ENCODE measurements at places on chromosomes 5 and 9.

- no peak for DNase-seq
Observed at GRCh38 chr5:3303777-3304176, 291.9 kb upstream of the IRX1 start.

- DNase-seq = no peak
Observed at GRCh38 chr5:177510567-177511053, 984 bp upstream of the DOK3 start.

GRCh38 chr9:125513668-125514413 lies 193.2 kb downstream of the MAPKAP1 start:
- DNase-seq = no peak

DNA sequence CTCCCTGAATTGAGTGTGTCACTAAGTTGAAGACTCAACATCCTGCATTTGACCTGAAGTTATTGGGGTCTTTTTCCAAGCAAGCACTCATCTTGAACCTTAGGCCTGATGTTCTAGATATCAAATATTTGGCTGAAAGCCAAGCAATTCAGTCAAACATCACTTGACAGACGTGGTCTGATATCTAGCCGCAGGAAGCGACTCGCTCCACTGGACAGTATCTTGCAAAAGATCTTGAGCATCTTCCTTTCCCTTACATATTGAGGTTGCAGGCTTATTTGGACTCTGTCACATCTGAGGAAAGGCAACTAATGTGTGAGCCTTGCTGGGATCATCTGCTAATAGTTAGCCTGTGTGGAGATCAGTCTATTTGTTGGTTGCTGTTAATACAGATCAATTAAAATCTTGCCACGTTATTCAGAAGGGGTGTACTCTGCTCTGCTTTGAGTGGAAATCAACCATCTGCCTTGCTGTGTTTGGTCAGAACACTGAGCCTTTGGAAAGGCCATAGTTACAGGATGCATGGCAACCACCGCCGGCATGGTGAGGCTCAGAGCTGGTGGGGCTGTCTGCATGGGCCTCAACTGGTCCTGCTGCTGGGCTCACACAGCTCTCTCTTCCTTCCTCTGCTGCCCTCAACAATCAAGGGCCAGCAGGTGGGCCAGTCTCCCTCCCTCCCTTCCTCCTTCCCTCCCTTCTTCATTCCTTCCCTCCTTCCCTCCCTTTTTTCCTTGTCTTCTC lies 166.9 kb upstream of the KLF9 start:
- DNase-seq = no peak

GRCh38 chr9:136761545-136761981 lies 2.8 kb downstream of the LCN15 start:
- DNase-seq = no peak

- no peak for DNase-seq
Observed at GRCh38 chr9:18056269-18056992, 417.5 kb upstream of the ADAMTSL1 start.

GRCh38 chr5:135505973-135506372 lies 29.8 kb downstream of the NEUROG1 start:
- DNase-seq = no peak

DNA sequence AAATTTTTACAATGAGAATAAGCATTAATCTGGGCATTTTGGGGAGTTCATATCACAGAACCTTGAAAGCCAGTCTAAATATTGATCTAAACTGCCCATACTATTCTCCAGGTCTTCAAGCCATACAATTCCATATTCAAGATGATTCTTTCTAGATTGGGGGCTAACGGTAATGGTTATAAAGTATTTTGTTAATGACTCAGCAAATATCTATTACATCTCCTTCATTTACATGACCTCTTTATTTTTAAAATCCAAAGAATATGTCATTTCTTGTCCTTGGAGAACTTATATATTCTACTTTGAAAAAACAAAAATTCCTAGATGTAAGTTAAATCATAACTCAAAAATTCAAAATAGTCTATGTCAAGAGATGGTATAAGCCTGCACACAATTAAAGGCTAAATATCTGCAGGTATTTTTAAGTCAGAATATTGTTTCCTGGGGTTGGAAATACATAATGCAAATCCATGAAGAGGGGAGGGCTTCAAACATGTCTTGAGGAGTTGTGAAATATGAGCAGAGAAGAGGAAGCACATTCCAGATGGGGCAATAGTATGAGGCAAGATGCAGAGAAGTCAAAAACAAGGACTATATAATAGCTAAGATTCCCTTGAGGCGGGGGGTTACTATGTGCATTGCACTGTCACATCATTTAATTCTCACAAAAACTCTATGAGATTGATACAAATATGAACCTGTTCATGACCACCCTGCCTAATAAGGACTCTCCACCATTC lies 526.4 kb downstream of the NR2F1-AS1 start:
- DNase-seq = no peak

DNA sequence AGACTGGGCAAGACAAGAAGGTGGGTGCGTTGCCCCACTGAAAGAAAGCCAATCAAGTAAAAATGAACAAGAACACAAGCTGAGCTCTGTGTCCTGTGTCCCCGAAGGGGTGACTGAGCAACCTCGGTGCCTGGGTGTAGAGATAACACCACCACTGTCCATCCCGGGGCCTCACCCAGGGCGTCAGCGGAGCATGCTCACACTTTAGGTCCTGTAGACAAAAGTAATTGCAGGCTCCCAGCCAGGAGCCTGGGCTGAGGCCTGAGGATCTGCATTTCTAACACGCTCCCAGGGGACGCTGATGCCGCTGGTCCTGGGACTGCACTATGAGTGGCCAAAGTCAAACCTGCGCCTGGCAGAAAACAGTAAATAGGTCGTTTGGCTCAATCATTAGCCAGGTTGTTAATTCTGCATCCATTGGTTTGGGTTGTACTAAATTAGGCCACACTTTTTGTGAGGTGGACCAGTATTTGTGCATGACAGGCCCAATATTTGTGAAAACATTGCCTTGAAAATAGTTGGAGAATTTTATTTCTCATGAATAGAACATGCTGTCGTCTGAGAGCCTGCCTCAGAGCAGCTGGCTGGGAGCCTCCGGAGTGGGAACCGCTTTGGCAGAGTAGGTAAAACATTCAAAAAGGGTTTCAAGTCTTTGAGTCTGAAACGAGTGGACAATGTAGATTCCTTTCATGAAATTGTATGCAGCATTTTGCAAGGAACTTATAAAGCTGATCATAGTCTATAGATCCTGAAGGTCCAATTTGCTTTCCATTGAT lies 38.3 kb downstream of the ANKRD33B start:
- DNase-seq = no peak

- DNase-seq = no peak
Observed at GRCh38 chr5:150138551-150139265, 16.9 kb downstream of the PDGFRB start.

- DNase-seq = no peak
Observed at GRCh38 chr5:50697739-50698138, 31.3 kb downstream of the PARP8 start.

GRCh38 chr5:81016116-81016515 lies 56.0 kb downstream of the RASGRF2 start:
- DNase-seq = no peak

DNA sequence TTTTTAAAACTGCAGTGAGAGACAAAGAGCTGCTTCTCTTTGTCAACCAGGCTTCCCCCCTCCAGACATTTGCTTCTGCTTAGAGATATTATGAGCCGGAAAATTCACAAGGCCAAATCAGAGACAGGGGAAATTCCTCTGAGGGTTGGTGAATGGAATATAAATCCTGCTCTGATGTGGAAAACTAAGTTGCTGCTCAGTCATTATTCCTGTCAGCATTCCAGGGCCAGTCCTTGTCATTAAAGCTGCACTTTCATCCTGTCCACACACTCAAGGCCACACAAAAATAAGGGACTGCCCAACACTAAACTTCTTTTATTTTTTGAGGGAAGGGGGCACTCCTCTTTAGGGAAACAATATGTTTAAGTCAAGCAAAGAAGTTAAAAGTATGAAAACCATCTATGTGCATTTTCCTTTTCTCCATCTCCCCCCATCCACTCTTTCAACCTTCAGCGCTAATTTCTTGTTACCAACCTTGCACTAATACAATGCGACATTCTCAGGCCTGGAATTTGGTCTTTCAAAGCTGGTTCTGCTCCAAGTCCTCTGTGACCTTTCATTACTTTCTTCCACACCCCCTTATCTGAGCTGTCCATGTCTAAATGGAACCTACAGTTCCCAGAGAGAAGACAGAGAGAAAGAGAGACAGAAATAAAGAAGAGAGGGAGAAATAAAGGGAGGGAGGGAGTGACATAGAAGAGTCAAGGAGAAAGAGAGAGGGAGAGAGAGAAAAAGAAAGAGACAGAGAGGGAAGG lies 118.9 kb upstream of the S1PR3 start:
- no peak for DNase-seq

DNA sequence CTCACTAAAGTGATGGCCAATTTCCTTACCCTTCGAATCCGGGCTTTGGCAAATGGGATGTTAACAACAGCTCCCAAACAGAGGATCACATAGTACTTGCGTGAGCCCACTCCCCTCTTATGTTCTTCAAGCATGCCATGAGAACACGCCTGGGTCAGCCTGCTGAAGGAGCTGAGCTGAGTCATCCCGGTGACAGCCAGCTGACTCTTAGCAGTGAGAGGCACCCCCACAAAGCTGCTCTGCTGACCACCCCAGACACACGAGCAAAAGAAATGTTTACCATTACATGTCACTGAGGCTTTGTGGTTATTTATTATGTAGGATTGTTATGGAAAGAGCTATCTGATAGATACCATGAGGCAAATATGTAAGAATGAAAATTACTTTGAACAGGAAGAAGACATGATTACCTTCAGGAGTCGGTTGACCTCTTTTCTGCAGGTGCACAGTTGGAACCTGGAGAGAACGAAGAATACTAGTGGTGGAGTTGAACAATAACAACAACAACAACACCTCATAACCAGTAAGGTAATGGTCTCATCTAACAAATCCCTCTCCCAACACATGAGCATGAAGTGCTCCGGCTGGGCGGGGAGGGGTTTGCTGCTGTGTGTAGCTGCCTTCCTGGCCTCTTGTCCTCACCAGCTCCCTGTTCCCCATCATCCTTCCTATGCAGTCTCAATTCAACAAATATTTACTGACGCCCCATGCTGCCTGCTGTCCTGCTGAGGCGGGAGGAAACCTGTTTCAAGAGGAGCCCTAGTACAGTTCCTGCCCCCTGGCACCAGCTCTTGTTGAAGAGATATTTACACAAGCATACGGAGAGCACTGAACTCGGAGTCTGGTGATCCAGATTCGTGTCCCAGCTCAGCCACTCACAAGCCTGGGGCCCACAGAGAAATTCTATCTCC lies 69.4 kb upstream of the LHFPL2 start:
- no peak for DNase-seq

DNA sequence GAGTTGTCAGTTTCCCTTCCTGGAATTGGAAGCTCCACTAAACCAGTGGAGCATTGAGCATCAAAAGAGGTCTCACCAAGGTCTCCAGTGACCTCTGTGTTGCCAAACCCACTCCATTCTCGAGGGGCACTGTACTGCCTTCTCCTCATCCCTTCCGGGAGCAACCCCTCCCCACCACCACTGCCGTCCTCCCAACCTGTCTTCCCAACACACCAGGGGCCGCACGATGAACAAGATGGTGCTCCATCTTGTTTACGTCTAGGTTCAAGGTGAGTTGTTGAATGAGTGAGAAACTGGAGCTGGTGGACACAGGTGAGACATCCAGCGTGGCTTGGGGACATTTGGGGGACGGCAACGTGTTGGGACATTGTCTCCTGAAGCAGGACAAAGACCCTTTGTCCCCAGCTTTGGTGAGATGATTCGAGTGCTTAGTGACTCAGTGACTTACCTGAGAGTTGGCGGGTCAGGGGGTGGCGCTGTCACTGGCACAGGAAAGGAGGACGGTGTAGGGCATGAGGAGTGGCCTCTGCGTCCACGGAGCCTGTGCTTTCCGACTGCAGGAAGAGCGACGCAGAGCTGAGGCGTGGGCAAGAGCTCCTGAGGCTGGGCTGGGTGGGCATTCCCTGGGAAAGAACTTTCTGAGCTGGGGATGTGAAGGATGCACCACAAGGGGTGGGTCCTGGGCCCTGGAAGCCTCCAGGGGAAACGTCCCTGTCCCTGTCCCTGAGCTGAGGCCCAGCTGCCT lies 44.8 kb upstream of the RNU6ATAC start:
- DNase-seq = no peak

DNA sequence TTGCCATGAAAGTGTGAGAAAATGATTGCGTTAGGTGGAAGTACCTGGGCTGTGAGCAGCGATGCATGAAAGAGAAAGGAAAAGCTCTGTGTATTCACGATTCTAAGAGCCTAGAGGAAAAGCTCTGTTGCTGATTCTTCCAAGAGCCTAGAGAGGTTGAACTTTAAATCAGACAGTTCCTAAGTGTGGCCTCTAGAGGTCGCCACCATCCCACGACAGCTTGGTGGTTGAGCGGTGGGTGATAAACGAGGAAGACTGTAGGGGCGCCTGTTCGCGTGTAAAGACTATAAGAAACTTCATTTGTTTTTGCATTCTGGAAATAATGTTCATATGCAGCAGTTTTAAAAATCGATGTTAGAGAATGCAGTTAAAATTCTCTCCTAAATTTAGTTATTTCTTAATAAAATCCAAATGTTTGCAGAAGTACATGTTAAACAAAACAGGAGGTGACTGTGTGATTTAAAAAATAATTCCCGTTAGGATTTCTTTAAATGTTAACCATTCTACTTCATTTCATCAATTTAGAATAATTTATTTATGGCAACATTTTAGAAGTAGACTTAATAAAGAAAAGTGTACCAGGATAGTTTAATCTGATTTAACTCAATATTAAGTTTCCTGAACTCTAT lies 107.7 kb downstream of the TENT4A start:
- DNase-seq = peak; percentile 78

- DNase-seq = no peak
Observed at GRCh38 chr9:83992407-83992806, 11.8 kb downstream of the RMI1 start.

GRCh38 chr5:14809369-14810155 lies 62.0 kb downstream of the ANKH start:
- peak; percentile 91 for DNase-seq

DNA sequence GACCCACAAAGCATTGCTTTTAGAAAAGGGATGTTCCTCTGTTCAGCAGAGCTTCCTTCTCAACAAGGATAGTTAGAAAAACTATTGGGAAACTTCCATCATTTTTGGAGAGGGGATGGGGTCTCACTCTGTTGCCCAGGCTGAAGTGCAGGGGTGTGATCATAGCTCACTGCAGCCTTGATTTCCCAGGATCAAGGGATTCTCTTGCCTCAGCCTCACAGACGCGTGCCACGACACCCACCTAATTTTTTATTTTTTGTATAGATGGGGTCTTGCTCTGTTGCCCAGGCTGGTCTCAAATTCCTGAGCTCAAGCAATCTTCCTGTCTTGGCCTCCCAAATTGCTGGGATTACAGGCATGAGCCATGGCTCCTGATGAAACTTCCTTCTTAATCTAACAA lies 34.8 kb downstream of the PHAX start:
- DNase-seq = no peak

DNA sequence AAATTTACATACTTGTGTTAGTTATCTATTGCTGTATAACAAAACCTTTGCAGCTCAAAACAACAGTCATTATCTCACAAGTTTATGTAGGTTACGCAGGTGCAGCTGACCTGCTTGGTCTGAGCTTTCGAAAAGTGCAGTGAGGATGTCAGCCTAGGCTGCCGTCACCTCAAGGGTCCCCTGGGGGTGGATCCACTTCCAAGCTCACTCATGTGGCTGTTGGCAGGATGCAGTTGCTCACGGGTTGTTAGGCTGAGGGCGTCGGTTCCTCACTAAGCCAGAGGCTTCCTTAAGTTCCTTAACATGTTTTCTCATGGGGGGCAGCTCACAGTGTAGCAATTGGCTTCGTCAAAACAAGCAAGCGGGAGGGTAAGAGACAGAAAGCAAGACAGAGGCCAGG lies 139.8 kb downstream of the DOCK8 start:
- no peak for DNase-seq
